Left lobe of liver (tissue), 2 donors: ENCODE measurements at places on chromosomes 1 and 21. TPM values are rescaled to one million over a fixed set of nuclear protein-coding genes. Genes with fewer than 3 reads are reported as not detected.
A peak's percentile ranks its signal among the peaks of the same experiment; 100 is the strongest.

- no peak for DNase-seq
Measured at GRCh38 chr1:110508028-110508940, 10.7 kb downstream of the KCNA10 start.

OR6K3 gene
- not detected for total RNA-seq

GRCh38 chr1:216562383-216562782 is 139.1 kb upstream of the USH2A start:
- no peak for DNase-seq

DNA sequence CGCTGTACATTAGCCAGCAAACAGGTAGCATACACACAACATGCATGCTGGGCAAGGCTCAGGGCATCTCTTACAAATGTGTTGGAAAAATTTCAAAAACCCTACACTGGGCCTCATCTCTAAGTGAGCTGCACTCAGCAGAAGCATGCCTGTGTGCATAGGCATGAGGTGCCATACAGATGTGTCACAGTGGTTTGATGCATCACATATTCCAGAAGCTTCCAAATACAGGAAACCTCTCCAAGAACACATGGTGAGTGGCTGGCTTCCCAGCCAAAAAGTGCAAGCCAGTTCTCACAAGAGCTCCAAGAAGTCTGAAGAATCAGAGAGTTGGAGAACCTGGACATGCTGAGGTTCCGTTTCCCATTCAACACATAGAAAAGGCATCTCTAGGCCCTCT is 58.3 kb downstream of the CD46 start:
- no peak for DNase-seq

- DNase-seq: no peak
Measured at GRCh38 chr1:160101717-160102522, 3.5 kb upstream of the IGSF8 start.

GRCh38 chr1:38527373-38527966 is 332.1 kb downstream of the RRAGC start:
- no peak for DNase-seq

AADACL4 gene
- not detected for total RNA-seq

DNA sequence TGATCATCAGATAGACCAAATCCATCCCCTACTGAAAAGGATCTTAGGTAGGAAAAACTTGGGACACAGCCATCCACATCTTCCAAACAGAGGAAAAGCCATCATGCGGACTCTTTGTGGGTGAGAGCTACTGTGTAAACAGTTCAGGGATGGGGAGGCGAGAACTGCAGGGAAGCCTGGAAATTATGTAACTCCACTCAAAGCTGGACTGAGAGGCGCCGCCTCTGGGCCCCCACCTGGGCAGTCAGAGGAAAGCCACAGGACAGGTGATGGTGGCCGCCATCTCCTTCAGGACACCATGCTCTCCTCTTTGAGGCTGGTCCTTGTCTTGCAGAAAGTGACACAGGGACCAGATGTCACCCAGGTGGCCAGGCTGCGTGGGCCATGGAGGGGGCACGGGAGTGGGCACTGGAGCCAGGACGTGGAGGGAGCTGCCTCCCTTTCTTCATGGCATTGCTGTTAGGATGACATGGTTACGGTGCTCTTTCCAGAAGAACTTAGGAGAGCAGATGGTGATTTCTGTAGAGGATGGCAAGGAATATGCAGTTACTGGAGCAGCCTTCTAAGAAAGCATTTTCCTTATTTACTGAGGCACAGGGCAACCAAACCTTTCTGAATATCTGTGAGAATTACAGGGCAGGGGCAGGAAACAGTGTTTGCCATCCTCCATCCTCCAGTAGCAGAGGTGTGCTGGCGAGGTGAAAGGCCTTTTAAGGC is 32.0 kb upstream of the TDRD10 start:
- DNase-seq: no peak

- no peak for DNase-seq
Measured at GRCh38 chr1:219773775-219774174, 154.6 kb downstream of the SLC30A10 start.

- no peak for DNase-seq
Measured at GRCh38 chr21:45423968-45424853, 19.2 kb downstream of the COL18A1 start.

- peak; percentile 89 for DNase-seq
Measured at GRCh38 chr1:226061841-226062557, 517 bp upstream of the H3-3A start.

GRCh38 chr1:25954282-25954938 is 43.5 kb downstream of the PAFAH2 start:
- DNase-seq: no peak

C1orf226 gene
- total RNA-seq: 50.4 TPM

GRCh38 chr1:203368624-203369451 is 17.9 kb upstream of the FMOD start:
- DNase-seq: no peak
